H9 (cell line): ENCODE measurements at places on chromosomes 6 and 20. TPM values are rescaled to one million over a fixed set of nuclear protein-coding genes. Genes with fewer than 3 reads are reported as not detected.

The DNMT3B gene
- total RNA-seq: 980 and 996 TPM in 2 replicates

The FKBP1C gene
- 0.52 and 1.2 TPM in 2 replicates for total RNA-seq

The KIAA1755 gene
- total RNA-seq: 0.17 and 0.18 TPM in 2 replicates

The OPRL1 gene
- total RNA-seq: 0.90 and 1.0 TPM in 2 replicates

The SASH1 gene
- total RNA-seq: 29.7 and 33.2 TPM in 2 replicates

The ROS1 gene
- total RNA-seq: not detected in 2 replicates
